ENCODE measurements at places on chromosomes 11 and 22.
A peak's percentile ranks its signal among the peaks of the same experiment; 100 is the strongest.

- DNase-seq, result no peak
Measured at GRCh38 chr22:18048441-18048898, 24.1 kb upstream of the MICAL3 start.

- DNase-seq, result no peak
Measured at GRCh38 chr11:102413497-102413896, 39.1 kb downstream of the TMEM123 start.

DNA sequence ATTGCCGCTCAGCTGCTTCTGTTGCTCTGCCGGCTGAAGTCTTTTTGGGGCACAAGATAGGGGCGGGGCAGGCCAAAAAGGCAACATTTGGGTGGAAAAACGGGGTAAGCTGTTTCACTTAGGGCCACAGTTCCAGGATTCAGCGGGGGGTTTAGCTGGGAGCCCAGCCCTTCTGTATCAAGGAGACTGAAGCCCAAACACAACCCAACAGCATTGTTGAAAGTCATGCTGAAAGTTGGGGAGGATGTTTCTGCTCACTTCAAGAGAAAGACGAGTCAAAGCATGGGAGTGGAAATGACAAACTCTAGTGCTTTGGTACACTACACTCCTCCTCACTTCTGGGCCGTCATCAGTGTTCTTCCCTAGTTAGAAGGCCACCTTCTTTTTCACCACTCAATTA lies 56.1 kb upstream of the GNAZ start:
- DNase-seq, result no peak

- no peak for DNase-seq
Measured at GRCh38 chr11:10838881-10839280, 19.0 kb downstream of the ZBED5 start.

DNA sequence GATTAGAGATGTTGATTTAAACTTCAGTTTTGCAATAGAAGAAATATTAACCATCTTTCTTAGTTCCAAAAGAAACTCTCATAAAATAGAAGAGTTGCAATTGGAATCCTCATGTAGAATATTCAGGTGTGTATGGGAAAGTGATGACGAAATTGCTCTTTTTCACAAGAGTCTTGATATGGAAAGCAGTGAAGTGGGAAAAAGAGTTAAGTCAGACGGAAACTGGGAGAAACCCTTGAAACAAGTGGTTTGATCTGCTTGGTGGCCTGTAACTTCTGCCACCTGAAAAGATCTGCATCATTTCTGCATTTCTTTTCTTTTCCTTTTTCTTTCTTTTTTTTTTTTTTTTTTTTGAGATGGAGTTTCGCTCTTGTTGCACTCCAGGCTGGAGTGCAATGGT lies 41.8 kb upstream of the CLMP start:
- no peak for DNase-seq

GRCh38 chr11:72642884-72643522 lies 31.2 kb downstream of the PDE2A start:
- peak; percentile 48 for DNase-seq

GRCh38 chr11:8296872-8297271 lies 33.2 kb upstream of the LMO1 start:
- DNase-seq, result no peak

GRCh38 chr11:115258216-115258615 lies 246.0 kb downstream of the CADM1 start:
- DNase-seq, result no peak

DNA sequence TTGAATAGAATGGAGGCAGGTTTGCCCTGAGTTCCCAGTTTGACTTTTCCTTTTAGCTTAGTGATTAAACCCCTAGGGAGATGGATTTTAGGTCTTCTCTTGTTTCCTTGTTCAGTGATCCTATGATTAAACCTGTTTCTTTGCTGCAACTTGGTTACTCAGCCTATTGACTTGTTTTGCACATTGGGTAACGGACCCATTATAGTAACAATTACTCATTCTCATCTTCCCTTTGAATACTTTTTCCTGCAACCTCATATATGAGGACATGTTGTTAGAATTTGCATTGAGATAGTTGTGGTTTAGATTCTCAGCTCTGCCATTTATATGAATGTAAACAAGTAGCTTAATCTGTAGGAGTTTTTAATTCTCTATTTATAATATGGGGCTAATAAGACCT lies 489.2 kb upstream of the CNTN5 start:
- DNase-seq, result no peak

DNA sequence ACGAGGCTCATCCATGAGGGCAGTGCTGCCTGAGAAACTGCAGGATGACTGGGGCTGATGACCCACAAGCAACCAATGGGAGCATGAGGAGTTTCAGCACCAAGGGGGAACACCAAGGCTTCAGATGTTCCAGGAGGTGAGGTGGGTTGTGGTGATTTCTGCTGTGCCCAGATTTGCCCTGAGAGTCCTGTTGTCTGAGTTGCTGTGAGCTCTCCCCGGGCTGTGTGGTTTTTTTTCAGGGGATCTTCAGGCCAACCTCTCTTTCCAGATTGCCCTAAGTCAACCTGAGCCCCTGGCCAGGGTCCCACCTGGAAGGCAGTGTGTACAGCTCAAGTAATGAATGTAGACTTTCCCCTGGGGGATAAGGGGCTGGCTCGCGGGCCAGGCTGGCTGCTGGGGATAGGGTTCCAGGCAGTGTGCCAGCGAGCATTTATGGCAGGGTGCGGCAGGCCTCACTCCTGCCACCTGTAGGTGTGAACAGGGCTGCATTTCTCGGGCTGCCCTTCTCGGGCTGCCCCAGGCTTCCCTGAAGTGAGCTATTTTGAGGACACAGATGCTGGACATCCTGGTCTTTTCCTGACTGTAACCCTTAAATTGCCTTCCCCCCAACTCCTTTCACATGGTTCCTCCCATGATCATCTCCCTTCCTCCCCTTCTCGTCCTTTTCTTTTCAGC lies 9.8 kb downstream of the SLC22A6 start:
- no peak for DNase-seq

- no peak for DNase-seq
Measured at GRCh38 chr11:13102865-13103539, 93.9 kb downstream of the RASSF10 start.

GRCh38 chr22:48258811-48259210 lies 1496.4 kb downstream of the TBC1D22A start:
- no peak for DNase-seq

DNA sequence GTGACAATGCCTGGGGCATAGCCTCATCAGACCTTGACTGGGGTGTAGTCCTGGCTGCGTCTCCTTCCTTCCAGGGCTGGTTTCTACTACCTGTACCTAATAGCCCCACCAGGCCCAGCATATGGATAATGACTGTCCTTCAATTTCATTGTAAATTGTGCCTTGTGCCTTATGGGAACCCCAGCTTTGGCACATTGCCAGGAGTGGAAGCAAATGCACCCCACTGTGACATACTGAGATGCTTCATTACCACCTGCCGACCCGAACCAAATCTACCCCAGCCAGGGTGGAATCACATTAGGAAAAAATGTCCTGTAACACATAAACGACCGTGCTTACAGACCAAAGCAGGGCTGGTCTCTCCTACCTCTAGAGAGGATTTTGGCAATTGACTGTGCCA lies 7.3 kb downstream of the TOP3B start:
- DNase-seq, result no peak

DNA sequence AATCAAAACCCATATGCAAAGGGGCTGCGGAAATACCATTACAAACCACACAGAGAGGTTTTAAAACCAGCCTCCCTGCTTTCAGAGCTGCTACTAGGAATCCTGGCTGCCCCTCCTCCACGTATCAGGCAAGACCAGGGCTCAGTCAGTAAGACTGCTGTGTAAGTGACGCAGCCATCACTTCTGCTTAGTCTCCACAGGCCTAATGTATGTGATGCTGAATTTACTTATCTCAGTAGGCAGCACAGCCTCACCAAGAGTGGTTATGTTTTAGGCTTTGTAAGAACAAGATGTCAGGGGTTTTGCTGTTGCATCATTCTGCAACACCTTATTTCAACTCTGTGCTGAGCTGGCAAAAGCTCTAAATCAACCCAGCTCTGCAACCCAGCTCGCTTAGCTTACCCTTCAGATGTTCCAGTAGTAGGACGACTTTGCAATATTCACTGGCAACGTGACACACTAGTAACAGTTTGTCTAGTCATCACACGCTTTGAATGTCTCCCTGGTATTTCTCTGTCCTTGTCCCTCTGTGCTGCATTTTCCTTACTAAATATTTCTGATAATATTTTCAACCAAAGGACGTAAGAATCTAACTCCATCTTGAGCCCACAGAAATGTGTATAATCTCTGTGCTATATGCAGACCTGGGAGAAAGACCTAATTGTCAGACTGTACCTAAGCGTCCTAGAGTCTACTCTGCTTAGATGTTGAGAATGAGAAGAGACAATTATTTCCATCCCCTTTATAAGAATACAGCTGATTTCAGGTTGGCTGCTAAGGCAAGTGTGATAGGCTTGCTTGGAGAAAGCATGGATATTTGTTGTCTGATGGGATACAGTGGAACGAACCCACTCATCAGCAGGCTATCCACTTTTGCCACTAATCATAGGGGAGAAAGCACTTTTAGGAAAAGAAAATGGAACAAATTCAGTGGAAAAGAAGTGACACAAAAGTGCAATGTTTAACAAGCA lies 72.2 kb downstream of the LARGE2 start:
- no peak for DNase-seq

- DNase-seq, result no peak
Measured at GRCh38 chr11:4921796-4922195, 2.3 kb downstream of the OR51G1 start.

DNA sequence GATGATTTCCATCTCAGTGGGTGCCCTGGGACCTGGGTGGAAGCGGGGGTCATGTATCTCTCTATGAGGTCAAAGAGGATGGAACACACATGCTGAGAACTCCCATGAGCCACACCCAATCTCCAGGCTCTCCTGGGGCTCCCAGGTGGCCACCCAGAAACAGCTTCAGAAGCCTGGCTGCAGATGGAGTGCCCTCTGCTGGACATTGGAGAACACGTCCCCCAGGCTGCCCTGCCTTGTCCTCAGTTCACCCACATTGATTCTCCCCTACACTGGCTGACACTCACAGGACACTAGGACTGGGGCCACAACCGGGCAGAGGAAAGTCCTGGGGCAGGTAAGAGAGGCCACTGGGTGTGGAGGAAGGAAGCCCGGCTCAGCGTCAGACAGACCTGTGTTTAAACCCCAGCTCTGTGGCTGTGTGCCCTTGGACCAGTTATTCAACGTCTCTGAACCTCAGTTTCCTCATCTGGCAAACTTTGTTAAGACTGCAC lies 4.5 kb upstream of the NOL12 start:
- DNase-seq, result peak; percentile 64

Data from activated T-helper 9 cell treated with anti-CD3 and anti-CD28 coated beads, Interleukin-2, amount 50 U/mL, for 16 hours (primary cell).